Stimulated activated CD4-positive, alpha-beta T cell treated with anti-CD3 and anti-CD28 coated beads, Interleukin-2, amount 100 ng/mL, for 48 hours (primary cell): ENCODE measurements at places on chromosomes 4 and X.

DNA sequence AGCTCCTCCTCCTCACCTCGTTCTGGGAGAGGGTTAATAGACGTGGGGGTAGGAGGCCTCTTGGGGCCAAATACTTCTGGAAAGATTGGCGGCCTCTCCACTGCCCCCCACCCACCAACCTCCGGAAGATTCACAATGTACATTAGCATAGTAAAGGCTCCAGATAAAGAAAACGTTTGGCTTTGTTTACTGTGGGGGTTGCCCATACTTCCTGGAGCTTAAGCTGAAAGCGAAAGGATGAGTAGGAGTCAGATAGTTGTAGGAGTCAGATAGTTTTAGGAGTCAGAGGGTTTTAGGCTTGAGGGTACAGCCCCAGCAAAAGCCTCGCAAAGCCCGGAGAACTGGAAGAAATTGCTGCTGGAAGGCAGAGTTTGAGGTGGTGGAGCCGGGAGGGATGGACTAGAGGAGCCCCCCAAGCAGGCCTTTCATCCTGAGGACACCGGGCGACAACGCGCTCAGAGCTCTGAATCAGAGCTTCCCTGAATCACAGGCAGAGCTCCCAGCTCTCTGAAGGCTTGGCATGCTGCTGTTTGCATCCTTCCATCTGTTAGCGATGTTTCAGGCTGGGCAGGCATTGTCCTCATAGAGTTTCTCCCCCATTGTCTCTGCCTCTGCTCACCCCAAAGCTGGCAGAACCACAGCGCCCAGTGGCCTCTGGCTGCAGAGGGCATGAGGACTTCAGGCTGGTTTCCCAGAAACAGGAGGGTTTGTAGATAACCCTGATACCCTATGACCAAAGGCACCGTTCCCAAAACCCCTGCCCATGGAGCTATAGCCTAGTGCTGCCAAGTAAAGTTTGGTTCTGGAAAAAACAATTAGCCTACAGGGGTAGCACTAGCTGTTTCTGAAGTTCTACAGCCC, 280.7 kb downstream of the BCOR start:
- DNase-seq = no peak

GRCh38 chrX:49186125-49187027, at the start of gene PRICKLE3:
Gene PRICKLE3, minus strand, starts transcription at chrX:49186373. Its CDS starts 76 bp downstream, at chrX:49186297.
- peak; percentile 56 for DNase-seq

DNA sequence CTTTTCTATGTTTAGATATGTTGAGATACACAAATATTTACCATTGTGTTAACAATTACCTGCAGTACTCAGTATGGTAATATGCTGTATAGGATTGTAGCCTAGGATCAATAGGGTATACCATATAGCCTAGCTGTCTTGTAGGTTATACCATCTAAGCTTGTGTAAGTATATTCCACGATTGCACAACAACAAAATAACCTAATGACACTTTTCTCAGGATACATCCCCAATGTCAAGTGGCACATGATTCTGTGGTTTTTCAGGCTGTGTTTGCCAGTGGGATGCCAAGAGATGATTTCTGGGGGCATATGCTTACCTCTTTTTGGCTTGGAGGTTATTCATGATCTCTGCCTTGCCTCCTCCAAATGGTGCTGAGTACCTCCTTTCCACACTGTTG, 247.2 kb upstream of the CENPE start:
- no peak for DNase-seq

DNA sequence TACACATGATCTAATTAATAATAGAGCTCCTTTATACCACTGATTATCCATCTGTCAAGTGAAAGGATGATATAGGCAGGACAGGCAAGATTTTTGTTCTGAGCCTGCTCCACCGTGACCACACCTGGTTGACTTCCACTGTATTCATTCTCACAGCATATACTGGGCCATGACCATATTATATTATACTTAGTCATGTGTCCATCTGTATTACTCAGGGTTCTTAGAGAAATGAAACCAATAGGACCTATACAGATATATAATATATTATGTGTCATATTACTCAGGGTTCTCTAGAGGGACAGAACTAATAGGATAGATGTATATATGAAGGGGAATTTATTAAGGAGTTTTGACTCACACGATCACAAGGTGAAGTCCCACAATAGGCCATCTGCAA, 675.1 kb downstream of the GRXCR1 start:
- DNase-seq = no peak
